ENCODE measurements at places on chromosomes 4 and X. TPM values are rescaled to one million over a fixed set of nuclear protein-coding genes. Genes with fewer than 3 reads are reported as not detected.

The CD40LG gene
- total RNA-seq: 10.1 TPM

The ALB gene
- total RNA-seq: not detected

GRCh38 chrX:5409106-5409505 lies 819.6 kb downstream of the NLGN4X start:
- H3K27me3 ChIP-seq: no peaks in the 10 kb centered on the region
- H3K4me3 ChIP-seq: no peak overlapping the region
- DNase-seq: no peak
- H3K27ac ChIP-seq: no peak overlapping the region

GRCh38 chr4:24669751-24670150 lies 85.4 kb upstream of the DHX15 start:
- no peaks in the 10 kb centered on the region for H3K4me1 ChIP-seq
- H3K4me3 ChIP-seq: no peak overlapping the region
- no peak for DNase-seq
- no peak overlapping the region for H3K27ac ChIP-seq
- H3K27me3 ChIP-seq: peaks cover 10% of the 10 kb centered on the region

- H3K4me3 ChIP-seq: no peak overlapping the region
- no peak overlapping the region for H3K27ac ChIP-seq
- no peak for DNase-seq
- H3K27me3 ChIP-seq: no peaks in the 10 kb centered on the region
- H3K36me3 ChIP-seq: peaks cover 4% of the 10 kb centered on the region
Observed at GRCh38 chr4:77634132-77634785, 28.6 kb downstream of the CXCL13 start.

DNA sequence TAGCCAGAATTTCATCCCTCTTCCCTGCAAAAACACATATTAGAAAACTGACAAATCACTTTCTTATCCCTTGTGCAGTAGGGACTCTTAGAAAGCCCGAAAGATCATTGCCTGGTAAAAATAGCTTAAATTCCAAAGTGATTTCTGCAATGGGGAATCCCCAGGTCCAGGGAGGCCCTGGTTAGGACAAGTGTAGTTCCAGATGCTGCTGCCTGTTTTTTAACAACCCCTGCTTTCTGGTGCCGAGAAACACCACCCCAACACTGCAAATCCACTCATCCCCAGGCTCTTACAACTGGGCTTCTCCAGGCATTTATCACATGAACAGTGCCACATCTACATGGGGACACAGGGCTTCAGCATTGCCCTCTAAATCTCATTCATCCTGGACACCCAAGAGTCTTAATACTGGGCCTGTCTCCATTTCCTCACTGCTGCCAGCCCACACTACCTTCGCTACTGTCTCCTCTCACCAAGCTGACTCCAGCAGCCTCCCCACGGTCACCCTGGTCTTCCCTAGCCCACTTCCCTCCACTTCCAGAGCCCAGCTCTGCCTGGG lies 112.2 kb upstream of the PSAPL1 start:
- H3K27me3 ChIP-seq: peaks cover 4% of the 10 kb centered on the region
- no peak for DNase-seq
- no peak overlapping the region for H3K27ac ChIP-seq
- no peaks in the 10 kb centered on the region for H3K4me1 ChIP-seq
- H3K36me3 ChIP-seq: no peaks in the 10 kb centered on the region

DNA sequence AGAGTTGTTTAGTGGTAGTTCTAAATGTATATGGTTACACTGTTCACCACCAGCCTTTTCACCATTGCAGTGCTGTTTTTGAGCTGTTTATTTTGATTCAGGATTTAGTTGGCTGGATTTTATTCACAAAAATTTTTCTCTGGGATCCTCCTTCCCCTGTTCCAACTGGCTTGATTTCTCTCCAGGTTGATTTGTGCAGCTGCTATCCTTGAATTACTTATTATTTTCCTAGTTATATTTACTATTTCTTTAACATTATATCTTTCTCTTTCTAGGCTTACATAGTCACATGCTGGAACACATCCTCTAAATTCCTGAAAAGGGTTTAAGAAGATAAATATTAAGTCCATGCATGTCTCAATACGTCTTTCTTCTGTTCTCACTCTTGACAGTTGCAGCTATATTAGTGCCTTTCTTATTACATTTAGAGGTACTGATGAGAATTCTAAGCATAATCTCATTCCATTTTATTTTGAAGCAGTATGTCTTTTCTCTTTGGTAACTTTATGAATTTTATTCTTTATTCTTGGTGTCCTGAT lies 82.2 kb downstream of the SUPT20HL2 start:
- H3K36me3 ChIP-seq: no peaks in the 10 kb centered on the region
- no peak overlapping the region for H3K27ac ChIP-seq
- peaks cover 18% of the 10 kb centered on the region for H3K27me3 ChIP-seq
- H3K4me3 ChIP-seq: no peak overlapping the region
- no peaks in the 10 kb centered on the region for H3K4me1 ChIP-seq
- DNase-seq: no peak
